GM23338 (cell line): ENCODE measurements at places on chromosomes 16 and 17. TPM values are rescaled to one million over a fixed set of nuclear protein-coding genes. Genes with fewer than 3 reads are reported as not detected.

Gene NDUFB10
- polyA plus RNA-seq, result 495 and 527 TPM in 2 replicates

Gene CCDC200
- polyA plus RNA-seq, result 0.31 TPM in 1 of 2 replicates, not detected in the other

Gene SGCA
- polyA plus RNA-seq, result 0.19 TPM in 1 of 2 replicates, not detected in the other

Gene SMTNL2
- polyA plus RNA-seq, result 1.3 and 3.1 TPM in 2 replicates

Gene ASPSCR1
- polyA plus RNA-seq, result 44.2 and 47.5 TPM in 2 replicates

Gene ARL6IP1
- polyA plus RNA-seq, result 160 and 192 TPM in 2 replicates

Gene TEX19
- 0.10 and 0.23 TPM in 2 replicates for polyA plus RNA-seq

Gene MT1M
- 4.7 and 6.1 TPM in 2 replicates for polyA plus RNA-seq

Gene XYLT1
- polyA plus RNA-seq, result 3.3 and 3.5 TPM in 2 replicates

Gene TP53TG3C
- polyA plus RNA-seq, result not detected in 2 replicates

Gene PPM1E
- 1.9 and 2.1 TPM in 2 replicates for polyA plus RNA-seq

Gene AIPL1
- 0.24 and 0.30 TPM in 2 replicates for polyA plus RNA-seq

Gene SNAI3
- 10.0 and 10.3 TPM in 2 replicates for polyA plus RNA-seq

Gene NEUROD2
- not detected in 2 replicates for polyA plus RNA-seq

Gene EPX
- polyA plus RNA-seq, result not detected in 2 replicates

Gene CDH8
- 7.1 and 10.2 TPM in 2 replicates for polyA plus RNA-seq

Gene HOXB9
- polyA plus RNA-seq, result not detected in 2 replicates

Gene ZNF18
- polyA plus RNA-seq, result 5.9 TPM in 2 replicates

Gene CHAD
- 0.18 TPM in 1 of 2 replicates, not detected in the other for polyA plus RNA-seq
